ENCODE measurements at places on chromosomes 12 and 14.

- DNase-seq: no peak
Measured at GRCh38 chr12:48986720-48987291, 8.7 kb downstream of the WNT1 start.

GRCh38 chr12:117097159-117097558 is 2.1 kb downstream of the TESC start:
- no peak for DNase-seq

- DNase-seq: peak; percentile 96
Measured at GRCh38 chr12:108826101-108826806, 31.1 kb downstream of the SSH1 start.

- no peak for DNase-seq
Measured at GRCh38 chr12:47023311-47023710, 56.1 kb upstream of the PCED1B start.

DNA sequence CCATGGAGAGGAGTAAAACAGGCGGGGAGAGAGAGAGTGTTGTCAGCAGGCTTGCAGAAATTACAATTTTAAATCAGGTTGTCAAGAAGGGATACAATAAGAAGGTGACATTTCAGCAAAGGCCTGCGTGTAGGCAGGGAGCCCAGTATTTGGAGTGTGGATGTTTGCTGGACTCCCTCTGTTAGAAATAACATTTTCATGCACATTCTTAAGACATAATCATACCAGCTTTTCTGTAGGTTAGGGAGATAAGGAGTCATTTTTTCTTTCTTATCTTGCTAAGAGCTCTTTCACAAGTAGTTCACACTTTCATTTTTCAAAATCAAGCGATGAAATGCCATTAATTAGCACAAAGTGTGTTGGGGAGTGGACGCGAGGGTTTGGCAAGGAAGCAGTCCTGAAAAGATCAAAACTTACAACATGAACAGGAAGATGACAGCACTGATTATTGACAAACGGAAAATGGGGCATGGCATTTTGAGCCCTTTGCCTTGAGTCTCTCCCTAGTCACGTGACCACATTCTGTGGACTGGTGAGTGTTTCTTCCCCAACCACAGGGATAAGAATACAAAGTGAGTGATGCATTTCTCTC is 160.2 kb downstream of the DAD1 start:
- no peak for DNase-seq

DNA sequence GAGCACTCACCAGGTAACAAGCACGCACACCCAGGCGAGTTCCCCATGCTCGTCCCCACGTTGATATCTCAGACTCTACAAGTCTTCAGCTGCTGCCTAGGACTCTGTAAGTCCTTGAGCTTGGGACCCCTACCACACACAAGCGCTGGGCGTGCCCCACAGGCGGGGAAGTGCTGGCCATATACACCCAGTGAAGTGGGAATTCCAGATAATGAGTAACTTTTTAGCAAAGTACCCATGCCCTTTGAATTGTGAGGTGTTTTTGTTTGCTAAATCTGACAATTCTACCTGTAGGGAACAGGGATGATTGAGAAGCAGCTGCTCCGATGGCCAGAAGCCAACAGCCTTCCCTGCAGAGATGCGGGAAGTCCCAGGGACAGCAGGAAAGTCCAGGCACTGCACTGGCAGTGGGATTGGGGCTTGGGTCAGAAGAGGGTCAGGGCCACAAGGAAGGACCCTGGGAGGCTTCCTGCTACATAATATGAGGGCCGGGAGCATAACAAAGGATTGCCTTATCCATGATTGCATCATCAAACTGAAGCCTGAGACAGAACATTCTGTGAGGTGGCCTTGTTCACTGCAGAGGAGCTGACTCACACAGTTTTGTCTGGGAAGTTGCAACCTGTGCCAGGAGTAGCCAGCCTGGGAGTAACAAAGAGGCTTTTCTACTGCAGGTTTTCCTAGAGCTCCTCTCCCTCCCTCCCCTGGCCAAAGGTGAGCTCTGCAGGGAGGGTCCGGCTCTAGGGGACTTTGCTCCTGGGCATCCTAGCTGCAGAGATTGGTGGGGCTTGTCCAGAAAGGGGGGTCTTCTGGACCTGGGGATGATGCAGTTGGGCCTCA is 13.2 kb upstream of the SERPINA3 start:
- peak; percentile 90 for DNase-seq
